ENCODE measurements at places on chromosomes 3 and 15.

DNA sequence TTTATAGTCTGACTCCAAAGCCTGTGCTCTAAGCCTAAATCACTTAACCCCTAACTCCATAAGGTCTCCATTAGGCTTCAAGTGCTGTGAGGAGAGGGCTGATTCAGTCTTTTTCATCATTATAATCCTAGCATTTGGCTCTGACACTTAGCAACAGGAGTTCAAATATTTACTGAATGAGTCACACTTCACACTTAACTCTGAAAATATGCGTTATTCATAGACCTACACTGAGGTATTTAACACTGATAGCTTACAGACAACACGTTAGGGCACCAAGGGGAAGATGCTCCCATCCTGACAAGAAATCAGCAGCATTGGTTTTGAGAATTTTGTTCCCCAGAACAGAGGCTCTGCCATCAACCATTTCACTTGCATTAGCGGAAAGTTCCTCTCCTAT, 53.5 kb downstream of the MSL2 start:
- no peak for DNase-seq

- no peak for DNase-seq
Measured at GRCh38 chr15:39040861-39041260, 476.2 kb upstream of the RASGRP1 start.

GRCh38 chr3:105284876-105285275, 81.8 kb upstream of the ALCAM start:
- no peak for DNase-seq

- DNase-seq, result no peak
Measured at GRCh38 chr15:86968244-86968643, 888.6 kb downstream of the AGBL1 start.

DNA sequence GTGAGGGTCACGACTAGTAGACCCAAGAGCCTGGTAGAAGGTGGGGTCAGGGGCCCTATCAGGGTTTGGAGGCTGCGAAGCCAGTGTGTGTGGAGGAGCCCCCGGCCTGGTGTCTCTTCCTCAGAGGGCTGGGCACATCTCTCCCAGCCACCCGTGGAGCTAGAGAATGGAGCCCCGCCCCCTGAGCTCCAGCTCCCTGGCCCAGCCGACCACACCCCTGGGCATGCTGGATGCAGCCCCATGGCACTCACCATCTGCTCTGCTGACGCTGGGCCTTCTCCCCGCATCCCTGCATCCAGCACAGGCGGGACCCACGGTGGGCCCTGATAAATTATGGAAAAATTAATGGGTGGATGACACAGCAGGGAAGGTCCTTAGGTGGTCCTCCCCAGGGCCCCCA, 17.5 kb downstream of the ANKRD63 start:
- DNase-seq, result no peak

DNA sequence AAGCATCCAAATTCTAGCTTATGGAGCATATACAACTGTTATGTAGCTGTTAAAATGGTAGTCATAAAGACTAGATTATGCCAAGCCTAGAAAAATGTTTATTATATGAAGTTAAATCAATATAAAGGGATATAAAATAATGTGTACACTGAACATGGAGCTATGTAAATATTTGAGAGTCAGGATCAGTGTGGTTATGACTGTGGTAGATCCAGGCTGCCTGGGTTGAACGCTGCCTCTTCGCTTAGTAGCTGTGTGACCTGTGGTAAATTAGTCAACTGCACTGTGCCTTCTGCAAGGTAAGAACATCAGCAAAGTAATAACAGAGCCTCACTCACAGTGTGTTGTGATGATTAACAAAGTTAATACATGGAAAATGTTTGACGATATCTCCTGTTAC, 212.2 kb downstream of the RBMS3 start:
- no peak for DNase-seq

DNA sequence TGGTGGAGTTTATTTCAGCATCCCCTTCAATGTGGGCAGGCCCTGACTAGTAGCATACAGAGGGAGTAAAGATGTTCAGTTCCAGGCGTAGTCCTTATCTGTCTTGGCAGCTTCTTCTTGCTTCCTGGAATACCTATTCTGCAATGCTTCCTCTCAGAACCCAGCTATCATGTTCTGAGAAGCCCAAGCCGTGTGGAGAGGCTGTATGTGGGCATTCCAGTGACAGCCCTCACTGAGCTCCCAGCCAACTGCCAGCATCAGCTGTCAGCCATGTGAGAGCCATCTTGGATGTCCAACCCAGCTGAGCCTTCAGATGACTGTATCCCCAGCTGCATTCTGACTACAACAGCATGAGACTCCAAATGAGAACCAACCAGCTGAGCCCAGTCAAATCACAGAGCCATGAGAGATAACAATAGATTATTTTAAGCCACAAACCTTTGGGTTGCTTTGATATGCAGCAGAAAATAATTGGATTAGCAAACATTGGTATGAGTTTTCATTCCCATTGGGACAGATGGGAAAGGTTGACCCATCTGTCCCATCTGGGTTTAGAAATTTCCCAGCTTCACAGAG, 8.4 kb upstream of the CMTM7 start:
- no peak for DNase-seq

- no peak for DNase-seq
Measured at GRCh38 chr3:112860898-112861297, 14.2 kb upstream of the CD200R1L start.

DNA sequence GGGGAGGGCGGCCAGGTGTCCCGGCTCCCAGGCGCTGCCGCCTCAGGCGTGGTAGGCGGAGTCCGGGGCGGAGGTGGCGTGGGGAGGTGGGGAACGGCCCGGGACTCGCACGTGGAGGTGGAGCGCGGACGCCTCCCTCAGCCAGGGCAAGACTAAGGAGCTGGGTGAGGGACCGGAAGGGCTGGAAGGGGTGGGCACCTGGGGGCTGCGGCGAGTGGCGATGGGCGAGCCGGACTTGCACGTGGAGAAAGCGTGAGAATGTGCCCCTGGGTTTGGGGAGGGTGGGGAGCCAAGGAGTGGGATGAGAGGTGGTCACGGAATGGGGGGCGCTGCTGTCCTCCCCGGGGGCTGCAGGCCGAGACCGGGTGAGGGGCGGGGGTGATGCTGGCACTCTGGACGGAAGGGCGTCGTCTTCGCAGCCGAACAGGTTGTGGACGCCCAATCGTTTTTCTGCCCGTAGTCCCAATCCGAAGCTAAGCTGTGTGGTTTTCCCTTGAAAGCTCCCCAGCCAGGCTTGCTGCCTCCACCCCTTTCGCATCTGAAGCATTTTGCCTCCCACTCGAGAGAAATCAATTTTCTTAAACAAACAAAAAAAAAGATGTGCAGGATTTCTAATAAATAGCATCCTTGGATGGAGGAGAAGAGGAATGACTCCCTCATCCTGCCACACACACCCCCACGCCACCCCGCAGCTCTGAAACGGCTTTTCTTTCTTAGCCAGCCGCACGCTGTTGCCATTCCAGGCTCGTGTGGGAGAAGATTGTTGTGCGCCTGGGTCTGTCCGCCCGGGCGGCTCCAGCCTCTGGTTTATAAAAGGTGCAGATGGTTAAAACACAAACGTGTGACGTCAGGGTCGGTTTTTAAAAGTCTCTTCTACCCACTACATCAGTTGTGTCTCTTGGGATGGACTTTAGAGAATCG, 62.5 kb upstream of the ANKRD28 start:
- no peak for DNase-seq

- DNase-seq, result no peak
Measured at GRCh38 chr3:149663966-149664365, 6.1 kb upstream of the WWTR1 start.

GRCh38 chr15:56538901-56539545, 74.1 kb upstream of the MNS1 start:
- no peak for DNase-seq

DNA sequence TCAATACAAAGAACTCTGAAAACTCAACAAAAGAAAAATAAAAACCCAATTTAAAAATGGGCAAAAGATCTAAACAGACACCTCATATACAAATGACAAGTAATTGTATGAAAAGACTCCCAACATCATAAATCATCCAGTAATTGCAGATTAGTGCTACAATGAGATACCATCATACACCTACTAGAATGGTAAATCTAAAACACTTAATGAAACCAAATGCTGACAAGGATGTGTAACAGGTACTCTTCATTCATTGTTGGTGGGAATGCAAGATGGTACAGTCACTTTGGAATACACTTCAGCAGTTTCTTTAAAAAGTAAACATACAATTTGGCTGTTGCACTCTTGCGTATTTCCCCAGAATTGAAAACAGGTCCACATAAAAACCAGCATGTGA, 68.4 kb downstream of the LHFPL4 start:
- no peak for DNase-seq

- no peak for DNase-seq
Measured at GRCh38 chr3:193230610-193231009, 10.4 kb upstream of the PLAAT1 start.
